ENCODE measurements at places on chromosomes 1 and 21. TPM values are rescaled to one million over a fixed set of nuclear protein-coding genes. Genes with fewer than 3 reads are reported as not detected.

DNA sequence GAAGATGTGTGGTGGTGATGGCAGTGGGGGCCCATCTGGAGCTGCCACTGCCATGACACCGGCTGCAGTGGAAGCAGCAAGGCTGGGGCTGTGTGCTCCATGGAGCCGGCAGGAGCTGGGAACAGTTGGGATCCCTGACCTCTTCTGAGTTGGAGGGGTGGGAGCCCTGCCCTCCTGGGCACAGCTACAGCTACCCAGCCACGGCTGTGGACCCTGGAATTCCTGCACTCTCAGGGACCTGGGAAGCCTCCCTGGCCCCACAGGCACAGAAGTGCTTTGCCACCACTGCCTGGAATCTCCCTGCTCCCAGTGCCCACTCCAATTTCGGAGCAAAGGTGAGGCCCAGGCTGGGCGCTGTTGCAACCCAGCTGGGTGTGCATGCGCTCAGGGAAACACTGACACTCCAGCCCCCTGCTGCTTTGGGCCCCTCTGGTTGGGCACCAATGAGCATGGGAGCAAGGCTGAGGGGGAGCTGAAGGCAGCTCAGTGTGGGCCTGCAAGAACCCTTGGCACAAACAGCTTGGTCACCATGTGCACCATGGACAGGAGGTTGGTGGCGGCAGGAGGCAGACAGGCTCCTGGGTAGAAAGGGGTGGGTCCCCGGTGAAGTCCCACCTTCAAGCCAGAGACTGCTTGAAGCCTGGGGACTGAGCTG lies 817.6 kb downstream of the KCNT2 start:
- no peaks in the 10 kb centered on the region for H3K27me3 ChIP-seq
- no peaks in the 10 kb centered on the region for H3K4me1 ChIP-seq
- no peak for DNase-seq
- no peak overlapping the region for H3K27ac ChIP-seq
- no peak overlapping the region for H3K4me3 ChIP-seq

DNA sequence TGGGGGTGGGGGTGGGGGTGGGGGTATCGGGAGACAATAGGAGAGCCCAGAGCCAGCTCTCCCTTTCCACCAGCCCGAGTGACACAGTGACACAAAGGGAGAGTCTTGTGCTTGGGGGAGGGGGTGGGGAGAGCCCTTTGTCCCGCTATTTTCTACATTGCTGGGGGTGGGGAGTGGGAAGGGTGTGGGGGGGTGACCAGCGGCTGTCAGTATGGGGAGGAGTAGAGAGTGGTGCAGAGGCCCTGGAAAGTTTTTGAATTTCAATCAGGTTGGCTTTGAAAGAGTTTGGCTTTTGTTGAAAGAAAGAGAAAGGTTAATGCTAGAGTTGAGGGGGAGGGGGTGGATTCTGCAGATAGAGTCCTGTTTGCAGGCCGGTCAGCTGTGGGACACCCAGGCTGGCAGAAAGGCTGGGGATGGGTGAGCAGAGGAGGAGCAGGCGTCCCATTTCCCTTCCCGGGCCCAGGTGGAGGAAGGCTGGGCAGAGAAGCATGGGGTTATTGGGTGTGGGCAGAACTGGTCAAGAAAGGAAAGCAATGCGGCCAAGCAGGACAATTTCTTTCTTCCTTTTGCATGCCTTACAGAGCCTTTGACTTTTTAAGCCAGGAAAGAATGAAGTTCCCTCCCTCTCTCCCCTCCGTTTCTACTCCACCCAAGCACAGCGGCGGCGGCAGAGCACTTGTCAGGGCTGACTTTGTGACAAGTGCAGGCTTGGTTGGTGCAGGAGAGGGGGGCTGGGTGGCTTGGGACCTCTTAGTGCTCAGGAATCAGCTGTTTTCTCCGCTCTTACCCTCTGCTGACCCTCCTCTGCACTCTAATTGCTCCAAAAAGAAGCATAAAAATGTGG lies 96.2 kb downstream of the RNF220 start:
- no peak for DNase-seq
- no peaks in the 10 kb centered on the region for H3K36me3 ChIP-seq
- no peaks in the 10 kb centered on the region for H3K4me1 ChIP-seq
- H3K4me3 ChIP-seq, result no peak overlapping the region

- H3K36me3 ChIP-seq, result 0 out of 2 replicates have a peak, but pooled peaks cover 7% of the 10 kb centered on the region
- H3K27me3 ChIP-seq, result no peaks in the 10 kb centered on the region
- H3K4me3 ChIP-seq, result peak overlapping the region; percentile 45
- peak overlapping the region; percentile 84 for H3K27ac ChIP-seq
- H3K4me1 ChIP-seq, result peaks cover 40% of the 10 kb centered on the region
Observed at GRCh38 chr21:26115899-26116298, 54.7 kb downstream of the APP start.

DNA sequence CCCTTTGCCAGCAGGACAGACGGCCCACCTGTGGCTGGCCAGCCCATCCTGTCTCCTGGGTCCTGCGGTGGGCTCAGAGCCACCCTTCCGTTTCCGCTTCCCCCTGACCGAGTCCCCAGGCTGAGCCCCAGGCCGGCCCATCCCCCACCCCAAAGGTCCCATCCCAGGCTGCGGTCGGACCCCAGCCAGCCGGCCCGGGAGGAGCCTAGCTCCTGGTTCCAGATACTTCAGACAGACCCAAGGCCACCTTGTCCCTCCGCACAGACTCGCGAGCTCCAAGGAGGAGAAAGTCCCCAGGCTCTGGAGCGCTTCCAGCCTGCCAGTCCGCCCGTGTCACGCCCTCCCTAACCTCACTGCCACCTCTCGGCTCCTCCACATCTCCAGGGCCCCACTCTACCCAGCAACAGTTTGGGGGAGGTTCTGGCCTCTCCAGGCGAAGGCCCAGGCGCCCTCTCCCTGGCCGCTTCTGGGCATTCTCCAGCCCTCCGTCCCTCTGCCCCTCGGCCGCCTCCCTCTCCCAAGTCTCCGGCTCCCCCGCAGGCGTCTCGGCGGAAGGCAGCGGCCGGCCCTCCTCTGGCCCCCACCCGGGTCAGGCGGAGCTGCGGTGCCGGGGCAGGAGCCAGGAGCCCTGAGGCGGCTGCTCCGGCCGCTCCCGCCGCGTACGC lies 835 bp downstream of the LRRN2 start:
- H3K4me3 ChIP-seq, result peak overlapping the region; percentile 44
- DNase-seq, result no peak
- no peak overlapping the region for H3K27ac ChIP-seq

Gene TNFRSF14
- 13.3 TPM for total RNA-seq

Gene UBE2G2
- total RNA-seq, result 48.6 TPM

Gene LCE1F
- total RNA-seq, result not detected

Gene USP24
- total RNA-seq, result 26.9 TPM

Gene NTMT2
- total RNA-seq, result not detected

Measured in GM23248 (cell line).